ENCODE measurements at places on chromosomes 4 and X.

DNA sequence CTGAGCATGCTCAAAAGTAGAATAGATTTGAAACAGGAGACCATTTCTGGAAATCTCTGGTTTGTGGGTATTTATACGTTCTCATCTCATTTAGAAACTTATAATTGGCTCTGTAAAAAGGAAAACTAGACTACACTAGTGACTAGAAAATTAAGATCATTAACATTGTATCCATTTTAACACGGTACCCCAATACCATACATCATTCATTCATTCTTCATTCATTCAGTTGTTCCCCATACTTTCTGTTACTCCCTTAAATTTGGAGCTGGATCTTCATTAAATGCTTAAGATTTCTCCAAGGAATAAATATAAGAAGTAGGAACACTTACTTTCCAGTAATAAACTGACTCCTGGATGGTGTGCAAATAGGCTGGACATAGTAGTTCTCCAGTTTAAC lies 1.3 kb downstream of the ARSJ start:
- peaks cover 3% of the 10 kb centered on the region for H3K36me3 ChIP-seq
- H3K27ac ChIP-seq = no peak overlapping the region
- peaks cover 51% of the 10 kb centered on the region for H3K27me3 ChIP-seq
- H3K4me3 ChIP-seq = no peak overlapping the region

GRCh38 chr4:16231570-16232245 lies 5.4 kb upstream of the TAPT1 start:
- H3K27ac ChIP-seq = peak overlapping the region; percentile 68
- H3K27me3 ChIP-seq = no peaks in the 10 kb centered on the region
- H3K4me3 ChIP-seq = peak overlapping the region; percentile 43
- peaks cover 33% of the 10 kb centered on the region for H3K4me1 ChIP-seq
- H3K36me3 ChIP-seq = peaks cover 8% of the 10 kb centered on the region

- H3K27ac ChIP-seq = no peak overlapping the region
- peaks cover 42% of the 10 kb centered on the region for H3K27me3 ChIP-seq
- no peaks in the 10 kb centered on the region for H3K36me3 ChIP-seq
- DNase-seq = no peak
These were observed 8.1 kb downstream of the GAB1 start for GRCh38 chr4:143344774-143345173.

- no peak overlapping the region for H3K4me3 ChIP-seq
- no peaks in the 10 kb centered on the region for H3K27me3 ChIP-seq
- H3K36me3 ChIP-seq = no peaks in the 10 kb centered on the region
- H3K4me1 ChIP-seq = no peaks in the 10 kb centered on the region
- no peak overlapping the region for H3K27ac ChIP-seq
These were observed 96.4 kb upstream of the HS3ST1 start for GRCh38 chr4:11525085-11525484.
